ENCODE measurements at places on chromosomes 11 and 22.

DNA sequence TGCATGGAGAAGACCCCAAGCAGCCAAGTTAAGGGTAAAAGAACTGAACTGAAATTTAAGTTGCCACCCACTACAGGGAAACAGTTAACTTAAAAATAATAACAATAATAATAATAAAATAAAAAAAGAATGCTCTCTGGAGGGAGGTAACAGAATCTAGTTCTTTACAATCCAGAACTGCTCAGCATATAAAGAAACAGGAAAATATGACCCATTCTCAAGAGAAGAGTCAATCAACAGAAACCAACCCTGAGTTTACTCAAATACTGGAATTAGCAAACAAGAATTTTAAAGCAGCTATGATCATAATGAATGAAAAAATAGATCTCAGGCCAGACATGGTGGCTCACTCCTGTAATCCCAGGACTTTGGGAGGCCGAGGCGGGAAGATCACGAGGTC is 53.8 kb downstream of the DENND5A start:
- DNase-seq, result no peak

GRCh38 chr11:130208241-130209127 is 48.9 kb downstream of the ST14 start:
- no peak for DNase-seq

- no peak for DNase-seq
Observed at GRCh38 chr11:12599408-12600143, 74.6 kb upstream of the TEAD1 start.

DNA sequence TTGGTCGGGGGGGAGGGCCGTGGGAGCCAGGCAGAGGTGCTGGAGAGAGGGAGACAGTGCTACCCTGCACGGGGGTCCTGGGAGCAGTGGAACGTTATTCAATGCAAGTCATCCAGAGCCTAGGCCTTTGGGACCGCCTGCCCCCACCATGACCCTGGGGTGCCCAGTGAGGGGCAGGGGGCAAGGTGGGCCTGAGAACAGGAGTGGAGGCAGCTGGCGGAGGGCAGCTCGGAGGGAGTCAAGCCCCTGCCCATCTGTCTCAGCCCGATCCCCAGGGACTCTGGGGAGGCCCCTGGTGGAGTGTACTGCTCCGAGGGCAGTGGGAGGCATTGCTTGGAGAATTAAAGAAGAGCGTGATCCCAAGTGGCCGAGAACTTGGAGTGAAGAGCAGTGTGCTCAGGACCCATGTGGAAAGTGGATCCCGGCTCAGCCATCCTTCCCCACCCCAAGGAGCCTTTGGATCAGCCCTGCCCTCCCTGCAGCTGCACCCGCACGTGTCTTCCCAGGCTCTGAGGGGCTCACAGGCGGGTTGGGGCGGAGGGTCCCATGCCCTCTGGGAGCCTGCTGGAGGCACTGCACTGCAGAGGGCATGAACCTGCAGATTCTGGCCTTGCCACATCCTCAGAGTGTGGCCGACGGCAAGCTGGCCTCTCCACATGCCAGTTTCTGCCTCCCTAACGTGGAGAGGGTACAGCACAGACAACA is 34.0 kb upstream of the SMIM38 start:
- no peak for DNase-seq

- DNase-seq, result no peak
Observed at GRCh38 chr11:65119670-65119995, 2.1 kb upstream of the ZNHIT2 start.

- DNase-seq, result no peak
Observed at GRCh38 chr11:105192115-105192514, 52.5 kb upstream of the CARD18 start.

- no peak for DNase-seq
Observed at GRCh38 chr11:43614214-43614613, 66.3 kb upstream of the HSD17B12 start.

DNA sequence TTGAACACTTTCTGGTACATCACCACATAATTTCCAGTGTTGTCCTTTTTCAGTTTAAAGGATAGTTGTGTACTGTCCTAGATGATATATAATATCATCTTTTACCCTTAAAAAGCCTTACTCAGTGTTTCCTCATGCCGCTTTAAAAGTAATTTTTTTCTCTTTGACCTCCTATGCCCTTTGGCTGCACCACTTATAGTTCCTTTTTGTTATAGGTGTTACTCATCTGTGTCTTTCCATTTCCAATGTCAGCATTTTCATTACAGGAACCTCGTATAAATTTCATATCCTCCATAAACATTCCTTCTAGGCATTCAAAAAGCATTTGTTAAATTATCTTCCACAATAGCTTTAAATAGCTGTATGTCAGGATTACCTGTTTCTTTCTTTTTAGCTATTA is 40.8 kb downstream of the USP47 start:
- no peak for DNase-seq

- DNase-seq, result no peak
Observed at GRCh38 chr11:83122050-83122449, 34.9 kb upstream of the PCF11 start.

DNA sequence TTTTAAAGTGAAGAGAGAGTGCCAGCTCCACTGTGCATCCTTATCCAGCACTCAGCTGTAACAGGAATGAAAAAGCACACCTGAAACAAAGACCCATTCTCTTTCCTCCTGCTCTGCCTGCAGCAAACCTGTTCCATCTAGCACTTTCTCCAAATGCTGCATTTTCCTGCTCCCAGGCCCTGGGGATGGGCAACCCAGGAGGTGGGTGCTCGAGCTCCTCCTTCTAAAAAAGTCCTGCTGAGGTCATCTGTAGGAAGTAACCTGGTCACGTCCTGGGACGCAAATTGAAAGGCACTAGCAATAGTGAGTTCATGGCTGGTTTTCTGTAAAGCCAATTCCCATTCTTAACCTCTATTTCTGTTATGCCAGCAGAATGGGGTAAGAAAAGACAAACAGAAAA is 173.7 kb downstream of the MAML2 start:
- no peak for DNase-seq

- DNase-seq, result peak; percentile 79
Observed at GRCh38 chr11:126989942-126990715, 10.4 kb downstream of the KIRREL3 start.

DNA sequence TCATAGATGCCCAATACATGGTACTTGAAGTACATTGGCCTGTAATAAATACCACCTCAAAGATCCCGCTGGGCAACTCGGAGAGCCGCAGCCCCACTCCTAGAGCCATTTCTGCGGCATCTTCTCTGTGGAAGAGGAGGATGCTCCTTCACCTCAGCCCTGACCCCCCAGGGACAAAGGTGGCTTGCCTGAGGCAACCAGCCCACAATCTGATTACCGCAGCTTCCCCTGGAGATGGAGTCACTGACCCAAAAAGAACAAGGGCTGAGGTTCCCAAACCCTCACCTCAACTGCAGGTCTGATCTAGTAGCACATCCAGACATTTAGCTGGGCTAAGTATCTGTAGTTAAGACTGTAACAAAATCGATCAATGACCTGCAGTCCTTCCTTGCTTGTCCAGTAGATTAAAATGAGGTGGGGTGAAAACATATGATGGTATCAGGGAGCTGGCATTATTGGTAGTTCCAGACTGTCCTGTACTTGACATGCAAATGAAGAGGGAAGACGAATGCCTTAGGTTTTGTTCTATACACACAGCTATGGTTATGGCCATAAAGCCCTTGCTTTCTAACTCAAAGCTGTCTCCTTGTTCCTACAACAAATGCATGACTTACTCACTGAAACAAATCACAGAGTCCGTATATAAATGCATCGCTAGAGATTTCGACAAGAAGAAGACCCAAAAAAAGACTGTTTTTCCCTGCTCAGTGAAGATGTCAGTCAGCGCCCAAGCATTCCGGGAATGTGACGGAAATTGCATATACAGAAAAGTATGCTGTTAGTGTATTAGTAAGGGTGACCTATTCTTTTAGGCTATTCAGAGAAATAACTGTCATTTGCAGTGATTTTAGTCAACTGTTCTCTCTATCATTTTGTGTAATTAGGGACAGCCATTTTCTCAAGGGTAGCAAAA is 33.7 kb downstream of the C11orf71 start:
- no peak for DNase-seq

GRCh38 chr22:46025225-46025972 is 48.4 kb upstream of the WNT7B start:
- no peak for DNase-seq
